Glomerular endothelial cell (primary cell): ENCODE measurements at places on chromosomes 3 and 15.

DNA sequence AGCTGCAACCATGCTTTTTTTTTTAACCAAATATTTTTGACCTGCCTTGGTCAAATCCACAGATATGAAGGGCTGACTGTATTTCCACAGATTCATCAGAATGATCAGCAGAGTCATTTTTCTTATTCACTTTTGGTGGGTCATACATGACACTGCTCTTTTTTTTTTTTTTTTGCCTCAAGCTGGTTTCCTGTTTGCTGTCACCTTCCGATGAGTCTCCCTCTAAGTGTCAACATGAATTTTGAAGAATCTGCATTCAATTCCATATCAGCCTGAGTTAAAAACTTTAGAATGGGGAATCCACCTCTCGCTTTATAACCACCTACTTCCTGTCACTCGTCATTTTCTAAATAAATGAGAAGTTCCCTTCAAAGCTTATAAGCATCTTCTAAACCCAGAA is 2.2 kb upstream of the SLC12A8 start:
- no peak for DNase-seq

- no peak for DNase-seq
Measured at GRCh38 chr3:149288655-149289054, 44.8 kb downstream of the TM4SF18 start.

- no peak for DNase-seq
Measured at GRCh38 chr3:117193390-117193789, 483.8 kb downstream of the TUSC7 start.

- no peak for DNase-seq
Measured at GRCh38 chr3:46705751-46706552, 4.8 kb downstream of the TMIE start.

- DNase-seq: no peak
Measured at GRCh38 chr15:44148580-44148979, 46.5 kb downstream of the FRMD5 start.

DNA sequence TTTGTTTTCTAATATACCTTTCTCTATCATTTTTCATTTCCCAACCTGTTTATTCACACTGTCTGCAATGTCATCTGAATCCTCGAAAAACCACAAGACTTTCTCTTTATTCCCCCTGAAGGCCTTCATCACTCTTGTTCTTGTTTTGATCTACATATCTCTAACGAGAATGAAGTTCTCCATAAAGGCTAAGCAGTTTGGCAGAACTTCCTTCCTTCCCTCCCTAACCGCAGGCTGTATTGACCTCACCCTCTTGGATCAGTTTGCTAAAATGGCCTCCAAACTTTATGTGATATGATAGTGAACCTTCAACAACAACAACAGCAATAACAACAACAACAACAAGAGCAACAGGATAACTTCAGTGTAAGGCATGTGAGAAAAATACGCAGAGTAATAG is 392.8 kb downstream of the TIGIT start:
- no peak for DNase-seq

DNA sequence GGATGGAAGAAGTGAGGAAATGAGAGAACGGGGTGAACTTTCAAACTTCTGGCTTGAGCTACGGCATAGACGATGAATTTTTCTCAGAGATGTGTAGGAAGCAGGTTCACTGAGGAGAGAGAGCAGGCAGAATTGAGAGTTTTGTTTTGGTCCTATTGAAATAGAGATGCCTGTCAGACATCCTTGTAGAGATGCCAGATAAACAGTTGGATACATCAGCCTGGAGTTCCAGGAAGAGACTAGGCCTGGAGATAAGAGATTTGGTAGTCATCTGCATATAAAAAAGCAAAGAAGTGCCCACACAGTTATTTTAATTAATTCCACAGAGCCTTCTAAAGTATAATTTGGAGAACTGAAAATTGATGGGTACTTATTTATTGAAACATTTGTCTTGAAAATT is 495.6 kb downstream of the IL5RA start:
- no peak for DNase-seq

GRCh38 chr15:78937132-78937739 is 7.6 kb downstream of the CTSH start:
- no peak for DNase-seq

- no peak for DNase-seq
Measured at GRCh38 chr3:45319996-45320305, 68.4 kb upstream of the LARS2 start.

DNA sequence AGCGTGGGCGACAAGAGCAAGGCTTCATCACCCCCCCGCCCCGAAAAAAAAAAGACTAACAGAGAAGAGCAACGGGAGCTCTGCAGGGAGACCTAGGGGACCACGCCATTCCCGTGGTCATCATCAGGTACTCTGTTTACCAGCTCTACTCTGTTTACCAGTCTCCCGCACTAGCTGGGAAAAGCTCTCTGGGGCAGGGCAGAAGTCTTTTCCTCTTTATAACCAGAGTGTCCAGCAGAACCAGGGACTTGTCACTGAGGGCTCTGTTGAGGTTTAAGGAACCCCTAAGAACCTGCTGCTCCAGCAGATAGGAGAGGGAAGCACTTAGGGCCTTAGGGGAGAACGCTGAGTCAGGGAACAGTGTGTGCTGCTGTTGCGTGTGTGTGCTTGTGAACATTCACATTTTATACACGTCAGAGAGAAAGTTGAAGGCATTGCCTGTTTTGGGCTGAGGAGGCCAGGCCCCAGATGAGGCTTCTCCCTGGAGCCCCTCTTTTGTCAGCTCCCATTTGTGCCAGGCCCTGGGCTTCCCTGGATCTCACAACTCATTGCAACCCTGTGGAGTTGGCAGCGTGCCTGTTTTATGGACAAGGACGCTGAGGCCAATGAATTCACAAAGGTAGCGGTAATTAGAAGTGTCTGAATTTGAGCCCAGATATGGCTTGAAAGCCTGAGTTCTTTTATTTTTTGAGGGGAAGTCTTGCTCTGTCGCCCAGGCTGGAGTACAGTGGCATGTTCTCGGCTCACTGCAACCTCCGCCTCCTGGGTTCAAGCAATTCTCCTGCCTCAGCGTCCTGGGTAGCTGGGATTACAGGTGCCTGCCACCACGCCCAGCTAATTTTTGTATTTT is 24.2 kb upstream of the ERICH6 start:
- DNase-seq: no peak

GRCh38 chr3:183526838-183527427 is 28.6 kb downstream of the KLHL6 start:
- no peak for DNase-seq

GRCh38 chr3:187369089-187369447 is 883 bp downstream of the RTP4 start:
- no peak for DNase-seq

- DNase-seq: no peak
Measured at GRCh38 chr3:14849638-14850230, 31.0 kb downstream of the FGD5 start.

DNA sequence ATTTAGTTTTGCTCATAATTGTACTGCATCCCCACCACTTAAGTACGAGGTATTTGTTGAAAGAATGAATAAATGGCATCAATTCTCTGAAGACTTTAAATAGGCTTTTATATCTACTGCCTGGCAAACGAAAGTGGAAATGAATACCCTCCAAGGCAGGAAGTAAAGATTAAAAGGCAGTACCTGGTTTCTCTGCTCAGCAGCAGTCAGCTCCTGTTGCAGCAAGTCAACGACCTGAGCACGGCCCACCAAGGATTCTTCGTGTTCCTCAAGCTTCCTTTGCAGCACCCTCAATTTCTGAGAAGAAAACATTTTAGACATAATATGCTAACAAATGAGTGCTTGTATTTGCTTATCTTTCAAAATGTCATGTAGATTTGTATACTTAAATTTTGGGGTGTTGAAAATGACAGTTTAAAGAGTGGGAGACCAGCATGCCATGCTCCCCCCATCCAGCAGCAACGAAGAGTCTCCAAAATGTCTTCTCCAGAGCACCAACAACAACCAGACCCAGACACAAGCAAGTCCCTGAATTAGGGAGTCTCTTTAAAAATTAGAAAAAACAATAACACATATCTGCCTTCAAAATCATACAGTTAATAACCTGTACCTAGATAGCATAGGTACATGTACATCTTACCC is 31.2 kb downstream of the GOLGB1 start:
- no peak for DNase-seq

GRCh38 chr3:42122261-42123011 is 31.3 kb downstream of the TRAK1 start:
- DNase-seq: no peak

DNA sequence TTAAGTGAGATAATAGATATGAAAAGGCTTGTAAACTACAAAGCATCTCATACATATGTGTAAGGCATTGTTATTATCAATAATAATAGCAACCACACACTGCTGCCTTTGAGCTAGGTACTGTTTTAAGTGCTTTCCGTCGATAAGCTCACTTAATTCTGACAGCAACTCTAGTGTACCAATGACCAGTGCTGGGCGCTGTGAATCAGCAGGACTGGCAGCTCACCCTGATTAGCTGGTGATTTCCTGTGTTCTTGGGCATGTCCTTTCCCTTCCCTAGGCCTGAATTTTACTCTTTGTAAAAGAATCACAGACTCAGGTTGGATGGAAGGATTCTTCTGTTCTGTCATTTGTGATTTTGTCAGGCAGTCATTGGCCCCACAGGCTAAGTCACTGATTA is 215.6 kb downstream of the LPP start:
- DNase-seq: no peak

DNA sequence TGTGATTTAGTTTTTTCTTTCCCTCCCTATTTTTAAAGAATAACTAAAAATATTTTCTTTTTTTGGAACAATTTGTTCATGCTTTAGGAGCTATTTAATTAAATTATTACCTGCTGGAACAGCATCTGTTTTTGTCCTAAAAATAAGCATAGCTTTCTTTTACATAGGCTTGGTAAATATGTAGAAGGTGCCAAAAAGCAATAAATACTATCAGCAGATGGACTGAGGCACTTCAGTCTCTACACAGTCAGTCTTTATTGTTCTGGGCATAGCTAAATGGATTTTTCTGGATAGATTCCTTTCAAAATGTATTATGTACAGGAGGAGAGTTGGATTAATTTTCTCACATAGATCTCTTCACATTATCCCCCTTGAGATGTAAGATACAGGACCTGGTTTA is 223.5 kb downstream of the NAALADL2 start:
- no peak for DNase-seq

DNA sequence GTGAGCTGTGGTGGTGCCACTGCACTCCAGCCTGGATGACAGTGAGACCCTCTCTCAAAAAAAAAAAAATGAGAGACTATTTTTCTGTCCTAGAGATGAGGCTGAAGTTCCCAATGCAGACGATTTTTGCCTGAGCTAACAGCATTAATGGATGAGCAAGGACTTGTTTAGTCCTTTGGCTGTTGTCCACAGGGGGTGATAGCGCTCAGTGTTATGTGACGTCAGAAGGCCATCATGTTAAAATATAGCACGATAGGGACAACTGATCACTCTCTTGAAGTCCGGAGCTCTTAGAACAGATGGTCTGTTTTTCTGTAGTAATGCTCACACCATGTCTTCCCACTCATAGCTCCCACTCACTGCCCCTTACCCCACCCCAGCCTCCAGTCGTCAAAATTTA is 6.8 kb downstream of the TRNT1 start:
- no peak for DNase-seq

DNA sequence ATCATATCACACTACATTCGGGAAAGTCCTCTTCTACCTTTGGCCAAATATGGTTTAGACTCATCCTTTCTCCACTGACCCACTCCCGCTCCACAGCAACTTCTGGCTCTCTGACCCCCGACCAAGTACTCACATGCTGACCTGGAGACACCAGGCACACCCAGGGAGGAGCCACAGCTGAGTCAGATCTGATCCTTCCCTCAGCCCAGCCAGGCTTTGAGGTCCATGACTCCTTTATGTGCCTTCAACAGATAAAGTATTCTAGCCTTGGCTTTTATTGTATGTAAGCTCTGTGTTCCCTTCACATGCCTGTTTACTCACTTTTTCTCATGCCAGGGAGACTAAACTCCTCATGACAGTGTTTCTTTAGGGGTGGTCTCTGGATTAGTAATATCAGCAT is 166.9 kb upstream of the UMPS start:
- no peak for DNase-seq

DNA sequence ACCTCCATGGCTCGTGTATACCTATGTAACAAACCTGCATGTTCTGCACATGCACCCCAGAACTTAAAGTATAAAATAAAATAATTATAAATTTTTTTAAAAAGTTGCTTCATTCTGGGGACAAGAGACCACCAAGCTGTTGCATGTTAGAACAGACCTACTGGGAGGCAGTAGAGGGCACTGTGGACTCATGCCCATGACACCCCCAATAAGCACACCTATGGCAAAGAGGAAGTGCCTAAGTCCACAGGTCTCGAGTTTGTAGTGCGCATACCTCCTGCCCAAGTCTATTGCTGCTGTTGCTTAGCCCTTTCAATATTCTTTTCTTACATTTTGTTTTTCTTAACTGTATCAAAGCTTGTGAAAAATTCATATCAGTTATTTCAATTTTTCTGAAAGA is 267.9 kb upstream of the THBS1 start:
- DNase-seq: no peak

- DNase-seq: no peak
Measured at GRCh38 chr15:101498076-101498716, 8.7 kb upstream of the PCSK6 start.

DNA sequence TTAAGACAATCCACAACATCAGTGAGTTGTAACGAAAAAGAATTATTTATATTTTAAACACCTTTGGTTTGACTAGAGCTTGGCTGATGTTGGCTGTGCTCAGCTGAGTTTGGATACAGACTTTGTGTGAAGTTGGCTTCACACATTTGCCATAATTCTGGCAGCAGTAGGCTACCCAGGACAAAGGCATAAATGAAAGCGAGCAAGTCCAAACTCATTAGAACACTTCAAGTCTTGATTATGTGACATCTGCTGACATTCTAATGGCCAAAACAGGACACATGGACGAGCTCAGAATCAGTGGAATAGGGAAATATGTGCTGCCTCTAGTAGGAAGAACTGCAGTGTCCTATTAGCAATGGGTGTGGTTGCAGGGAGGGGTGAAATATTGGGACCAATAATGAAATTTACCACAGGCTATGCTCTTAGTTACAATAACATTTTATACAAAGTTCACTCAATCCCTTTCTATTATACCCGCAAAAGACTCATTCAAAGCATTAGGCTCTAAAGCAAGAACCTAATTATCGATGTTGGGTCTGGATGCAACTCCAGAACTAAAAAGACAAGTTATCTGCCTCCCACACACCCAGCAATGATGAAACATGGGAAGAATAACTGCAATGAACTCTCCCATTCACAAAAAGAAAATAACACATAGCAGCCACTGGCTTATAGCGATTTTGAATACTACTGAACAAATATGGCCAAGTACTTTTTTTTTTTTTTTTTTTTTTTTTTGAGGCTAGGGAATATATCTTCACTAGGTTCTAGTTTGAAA is 493.9 kb upstream of the RASGRP1 start:
- no peak for DNase-seq
